Omental fat pad (tissue), 4 donors: ENCODE measurements at places on chromosomes 4 and X. TPM values are rescaled to one million over a fixed set of nuclear protein-coding genes. Genes with fewer than 3 reads are reported as not detected.

The MAGEA12 gene
- not detected for total RNA-seq

The EXOC1L gene
- total RNA-seq: not detected

The SCRG1 gene
- total RNA-seq: 0.79 TPM

The ALAS2 gene
- total RNA-seq: 1.1 TPM

The CHRNA9 gene
- not detected for total RNA-seq
